ENCODE measurements at places on chromosomes 5 and 9.

DNA sequence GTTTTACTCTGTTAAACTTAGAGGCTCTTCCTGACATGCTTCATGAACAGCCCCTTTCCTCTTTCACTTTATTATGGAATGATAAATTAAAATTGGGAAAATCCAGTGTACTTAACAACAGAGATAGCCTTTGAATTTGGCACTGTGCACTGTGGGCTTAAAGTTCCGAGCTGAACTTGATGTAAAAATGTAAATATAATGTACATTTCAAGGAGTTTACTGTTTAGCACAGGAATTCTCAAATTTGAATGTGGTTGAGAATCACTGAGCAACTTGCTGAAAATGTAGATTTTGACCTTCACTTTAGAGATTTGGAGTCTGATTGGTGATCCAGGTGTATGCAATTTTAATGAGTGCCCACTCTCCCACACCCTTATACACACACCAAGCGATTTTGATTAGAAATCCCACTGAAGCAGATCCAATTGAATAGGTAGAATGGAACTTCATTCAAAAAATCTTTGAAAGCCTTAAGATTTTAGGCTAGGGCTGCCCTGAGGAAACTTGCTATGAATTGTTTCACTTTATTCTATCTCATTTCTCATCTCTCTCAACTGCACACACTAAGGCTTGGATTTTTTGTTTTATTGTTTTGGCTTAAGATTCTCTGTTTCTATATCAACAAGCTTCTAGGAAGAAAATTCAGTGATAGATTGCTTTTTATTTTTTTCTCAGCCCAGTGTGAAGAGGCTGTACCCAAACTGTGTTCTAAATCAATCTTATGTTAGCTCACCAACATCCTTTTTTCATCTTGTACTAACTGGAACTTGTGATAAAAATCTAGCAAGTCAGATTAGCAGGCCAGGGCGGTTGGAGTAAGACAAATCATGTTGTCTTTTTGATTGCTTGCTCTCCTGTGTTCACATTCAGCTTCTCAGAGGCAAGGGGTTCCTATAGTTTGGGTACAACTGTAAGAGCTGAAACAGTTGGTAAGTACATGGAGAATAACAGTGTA is 22.9 kb downstream of the NUDT12 start:
- DNase-seq: no peak
- H3K27me3 ChIP-seq: no peaks in the 10 kb centered on the region
- H3K36me3 ChIP-seq: no peaks in the 10 kb centered on the region
- H3K27ac ChIP-seq: no peak overlapping the region

- H3K4me1 ChIP-seq: no peaks in the 10 kb centered on the region
- DNase-seq: no peak
- H3K4me3 ChIP-seq: no peak overlapping the region
- H3K36me3 ChIP-seq: no peaks in the 10 kb centered on the region
- H3K27me3 ChIP-seq: no peaks in the 10 kb centered on the region
These were observed 470.7 kb downstream of the CDK5RAP2 start for GRCh38 chr9:120109242-120109641.

- H3K27ac ChIP-seq: no peak overlapping the region
- H3K36me3 ChIP-seq: no peaks in the 10 kb centered on the region
- no peak for DNase-seq
These were observed 4.2 kb downstream of the NKX2-5 start for GRCh38 chr5:173230690-173231380.

DNA sequence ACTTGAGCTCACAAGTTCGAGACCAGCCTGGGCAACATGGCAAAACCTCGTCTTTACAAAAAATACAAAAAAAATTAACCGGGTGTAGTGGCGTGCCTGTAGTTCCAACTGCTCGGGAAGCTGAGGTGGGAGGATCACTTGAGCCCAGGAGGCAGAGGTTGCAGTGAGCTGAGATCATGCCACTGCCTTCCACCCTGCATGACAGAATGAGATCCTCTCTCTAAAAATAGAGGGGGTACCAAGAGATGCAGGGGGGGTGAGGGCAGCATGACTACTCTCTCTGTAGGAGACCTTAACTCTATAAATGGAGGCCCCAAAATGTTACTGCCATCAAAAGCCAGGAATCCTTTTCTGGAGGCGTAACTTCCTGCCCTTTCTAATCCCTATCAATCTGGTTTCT is 243.9 kb downstream of the DOCK8 start:
- H3K36me3 ChIP-seq: no peaks in the 10 kb centered on the region
- H3K27me3 ChIP-seq: no peaks in the 10 kb centered on the region
- no peak overlapping the region for H3K4me3 ChIP-seq
- no peaks in the 10 kb centered on the region for H3K4me1 ChIP-seq
- no peak overlapping the region for H3K27ac ChIP-seq

DNA sequence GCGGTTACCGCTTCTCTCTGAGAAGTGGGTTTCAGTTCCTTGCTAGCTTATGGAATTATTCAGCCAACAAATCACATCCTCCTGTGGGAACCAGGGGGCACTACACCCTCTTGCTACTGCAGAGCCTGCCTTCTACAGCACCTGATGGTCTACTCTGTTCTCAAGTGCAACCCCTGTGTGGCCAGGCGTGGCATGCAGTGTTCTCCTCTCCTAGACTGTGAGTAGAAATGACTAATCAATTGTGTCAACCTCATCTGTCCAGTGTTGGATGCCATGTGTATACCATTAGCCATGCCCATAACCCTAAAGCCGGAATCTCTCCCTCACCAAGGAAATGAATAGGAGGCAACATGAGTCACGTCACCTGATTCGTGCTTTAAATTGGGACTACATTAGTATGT is 117.2 kb upstream of the LIFR start:
- no peaks in the 10 kb centered on the region for H3K36me3 ChIP-seq
- no peaks in the 10 kb centered on the region for H3K27me3 ChIP-seq
- no peak overlapping the region for H3K27ac ChIP-seq
- H3K4me1 ChIP-seq: no peaks in the 10 kb centered on the region
- H3K4me3 ChIP-seq: no peak overlapping the region
